Fibroblast of skin of left biceps (primary cell): ENCODE measurements at places on chromosomes 1 and 21.

- no peak for DNase-seq
Observed at GRCh38 chr21:18602711-18603110, 199.1 kb upstream of the TMPRSS15 start.

DNA sequence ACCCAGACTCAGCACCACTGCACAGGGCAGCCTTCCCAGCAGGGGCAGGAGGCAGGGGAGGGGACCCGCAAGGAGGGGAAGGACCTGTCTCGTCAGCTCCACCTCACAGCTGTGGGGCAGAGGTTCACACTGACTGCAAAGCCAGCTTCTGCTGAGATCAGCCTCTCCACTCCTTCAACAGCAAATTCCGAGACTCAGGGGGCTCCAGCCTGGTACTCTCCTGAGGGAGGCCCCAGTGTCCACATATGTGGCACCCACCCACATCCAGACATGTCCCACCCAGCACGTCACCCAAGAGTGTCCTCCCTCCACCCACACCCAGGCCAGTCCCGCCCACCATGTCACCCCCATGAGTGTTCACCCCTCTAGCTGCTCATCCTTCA is 329.5 kb downstream of the NPHP4 start:
- DNase-seq = no peak

DNA sequence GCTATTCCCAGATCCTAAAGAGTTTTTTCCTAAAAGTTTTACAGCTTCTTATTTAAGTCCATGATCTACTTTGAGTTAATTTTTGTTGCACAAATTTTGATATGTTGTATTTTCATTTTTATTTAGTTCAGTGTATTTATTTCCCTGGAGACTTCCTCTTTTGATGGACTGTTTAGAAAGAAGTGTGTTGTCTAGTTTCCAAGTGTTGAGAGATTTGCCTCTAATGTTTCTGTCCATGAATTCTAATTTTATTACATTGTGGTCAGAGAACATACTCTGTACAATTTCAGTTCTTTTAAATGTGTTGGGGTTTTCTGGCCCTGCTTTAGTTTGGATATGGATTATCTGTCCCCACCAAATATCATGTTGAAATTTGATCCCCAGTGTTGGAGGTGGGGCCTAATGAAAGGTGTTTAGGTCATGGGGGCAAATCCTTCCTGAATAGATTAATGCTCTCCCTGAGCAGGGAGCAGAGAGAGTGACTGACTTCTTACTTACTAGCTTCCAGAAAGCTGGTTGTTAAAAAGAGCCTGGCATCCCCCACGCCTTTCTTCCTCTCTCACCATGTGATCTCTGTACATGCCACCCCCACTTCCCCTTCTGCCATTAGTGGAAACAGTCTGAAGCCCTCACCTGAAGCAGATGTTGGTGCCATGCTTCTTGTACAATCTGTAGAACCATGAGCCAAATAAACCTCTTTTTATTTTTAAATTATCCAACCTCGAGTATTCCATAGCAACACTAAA is 4.6 kb downstream of the CHD1L start:
- DNase-seq = no peak

GRCh38 chr1:80994934-80995333 is 805.8 kb upstream of the ADGRL2 start:
- no peak for DNase-seq

- no peak for DNase-seq
Observed at GRCh38 chr1:44238660-44239059, 25.4 kb downstream of the DMAP1 start.

- no peak for DNase-seq
Observed at GRCh38 chr1:173127369-173128307, 76.9 kb upstream of the TNFSF18 start.

DNA sequence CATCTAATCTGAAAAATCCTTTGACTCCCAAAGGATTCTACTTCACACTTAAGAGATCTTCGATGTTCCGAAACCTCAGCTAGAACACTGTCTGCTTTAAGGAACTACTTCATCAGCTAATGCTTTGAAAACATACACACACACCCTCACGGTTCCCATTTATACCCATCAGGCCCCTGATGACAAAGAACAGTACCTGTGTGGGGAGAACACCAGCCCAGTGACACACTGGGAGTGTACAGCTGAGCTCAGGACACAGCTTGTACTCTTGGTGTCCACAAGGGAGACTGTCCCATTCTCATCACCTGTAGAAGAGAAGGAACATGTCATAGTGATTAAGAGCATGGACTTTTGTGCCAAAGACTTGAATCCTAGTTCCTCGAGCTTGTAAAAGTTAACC is 6.6 kb downstream of the WDR77 start:
- DNase-seq = no peak

- DNase-seq = no peak
Observed at GRCh38 chr1:53732409-53732808, 6.6 kb downstream of the GLIS1 start.

DNA sequence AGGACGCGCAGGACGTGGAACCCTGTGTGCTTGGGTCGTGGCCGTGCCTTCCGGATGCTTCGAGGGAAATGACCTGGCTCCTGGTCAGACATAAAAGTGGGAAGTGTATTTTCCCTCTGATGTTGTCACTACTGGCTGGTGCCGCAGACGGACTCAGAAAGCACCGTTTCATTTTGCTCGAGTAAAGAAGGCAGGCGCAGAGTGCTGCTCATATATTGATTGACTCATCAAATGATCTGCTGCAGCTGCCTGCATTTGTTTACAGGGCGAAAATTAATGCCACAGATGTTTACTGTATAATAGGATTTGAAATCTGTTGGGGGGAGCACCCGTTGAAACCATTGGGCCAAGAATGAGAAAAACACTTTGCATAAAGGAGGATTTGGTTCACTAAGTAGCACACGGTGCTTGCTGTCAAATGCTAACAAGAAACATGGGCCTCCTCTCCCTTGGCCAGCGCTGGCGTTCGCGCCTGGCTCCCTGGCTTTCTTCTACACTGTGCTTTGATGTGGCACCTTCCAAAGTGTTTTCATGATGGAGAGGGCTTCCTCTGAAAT is 365.5 kb downstream of the CAMTA1 start:
- no peak for DNase-seq

DNA sequence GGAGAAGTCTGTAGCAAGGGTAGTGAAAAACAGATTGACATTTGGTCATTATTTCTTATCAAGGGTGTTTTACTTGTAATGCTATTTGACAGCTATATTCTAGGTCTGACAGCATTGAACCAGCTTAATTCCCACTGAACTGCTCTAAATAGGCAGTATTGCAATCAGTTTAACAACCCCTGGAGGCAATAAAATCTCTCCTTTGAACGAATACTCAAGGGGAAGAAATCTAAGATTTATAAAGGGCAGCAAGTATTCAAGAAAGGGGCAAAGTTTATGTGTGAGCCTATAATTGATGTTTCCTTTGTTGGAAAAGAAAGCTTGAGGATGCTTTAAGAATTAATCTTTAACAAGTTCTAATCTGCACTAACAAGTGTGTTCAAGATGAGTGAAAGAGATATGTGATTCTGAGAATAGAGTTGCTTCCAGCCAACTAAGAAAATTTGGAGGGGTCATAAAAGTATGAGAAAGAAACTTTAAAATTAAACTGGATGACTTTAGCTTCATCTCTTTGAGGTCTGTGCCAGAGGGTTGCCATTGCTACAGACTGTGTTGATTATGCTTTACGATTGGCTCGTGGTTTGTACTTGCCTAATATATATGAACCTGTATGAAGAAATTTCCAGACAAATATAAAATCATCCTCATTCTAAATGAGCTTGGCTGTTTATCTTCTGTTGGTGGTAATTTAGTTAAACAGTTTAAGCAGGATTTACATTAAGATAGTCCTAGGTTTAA is 72.5 kb downstream of the ZNF326 start:
- DNase-seq = no peak

DNA sequence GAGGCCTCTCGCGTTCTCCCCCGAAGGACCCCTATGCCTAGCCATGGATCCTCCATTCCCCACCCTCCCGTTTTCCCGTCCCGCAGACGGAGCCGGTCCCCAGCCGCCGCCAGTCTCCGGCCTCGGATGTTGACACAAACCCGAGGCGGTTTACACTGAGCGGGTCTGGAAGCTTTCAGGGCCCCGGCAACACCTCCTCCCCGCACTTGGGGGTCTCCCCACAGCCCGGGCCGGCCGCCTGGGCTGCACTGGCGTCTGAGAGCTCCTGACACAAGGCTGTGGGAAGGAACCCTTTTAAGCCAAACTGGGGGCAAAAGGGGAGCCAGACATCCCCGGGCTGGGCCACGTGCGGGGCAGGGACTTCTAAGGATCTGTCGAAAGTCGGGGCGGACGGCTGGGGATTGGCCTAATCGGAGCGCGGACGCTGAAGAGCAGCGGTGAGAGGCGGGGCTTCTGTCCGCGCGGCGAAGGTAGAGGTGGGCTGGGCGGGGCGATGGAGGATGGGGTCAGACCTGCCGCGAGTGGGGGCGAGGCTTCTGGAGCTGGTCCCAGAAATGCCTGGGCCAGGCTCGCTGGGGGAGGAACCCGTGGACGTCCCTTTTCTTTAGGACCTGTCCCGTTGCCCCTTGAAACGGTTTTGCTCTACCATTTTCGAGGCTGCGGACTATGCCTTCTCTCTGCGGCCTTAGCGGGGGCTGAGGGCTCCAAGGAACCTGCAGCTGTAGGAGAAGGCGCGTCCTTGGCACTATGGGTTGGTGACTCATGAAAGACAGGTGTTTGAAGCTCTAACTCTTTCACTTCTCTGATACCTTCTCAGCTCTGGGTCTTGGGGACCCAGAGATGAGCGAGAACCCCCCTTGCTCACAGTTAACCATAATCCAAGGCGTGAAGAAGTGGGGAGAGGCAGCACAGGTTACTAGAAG is 1.2 kb upstream of the HPCAL4 start:
- DNase-seq = no peak

DNA sequence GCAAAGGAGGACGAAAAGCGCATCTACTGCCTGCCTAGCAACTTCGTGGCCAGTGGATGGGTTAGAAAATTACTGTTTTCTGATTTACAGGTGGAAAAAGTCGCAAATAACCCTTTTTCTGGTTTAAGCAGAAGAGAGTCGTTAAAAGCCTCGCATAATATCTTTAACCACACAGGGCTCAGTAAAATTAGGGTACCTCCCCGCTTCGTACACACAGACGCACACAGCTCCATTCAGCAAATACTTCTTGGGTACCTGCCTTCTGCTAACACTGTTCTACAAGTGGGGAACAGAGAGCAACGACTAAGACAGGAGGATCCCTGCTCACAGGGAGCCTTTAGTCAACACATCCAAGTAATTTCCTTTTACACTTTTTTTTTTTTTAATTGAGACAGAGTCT is 704 bp downstream of the ALG6 start:
- DNase-seq = no peak

DNA sequence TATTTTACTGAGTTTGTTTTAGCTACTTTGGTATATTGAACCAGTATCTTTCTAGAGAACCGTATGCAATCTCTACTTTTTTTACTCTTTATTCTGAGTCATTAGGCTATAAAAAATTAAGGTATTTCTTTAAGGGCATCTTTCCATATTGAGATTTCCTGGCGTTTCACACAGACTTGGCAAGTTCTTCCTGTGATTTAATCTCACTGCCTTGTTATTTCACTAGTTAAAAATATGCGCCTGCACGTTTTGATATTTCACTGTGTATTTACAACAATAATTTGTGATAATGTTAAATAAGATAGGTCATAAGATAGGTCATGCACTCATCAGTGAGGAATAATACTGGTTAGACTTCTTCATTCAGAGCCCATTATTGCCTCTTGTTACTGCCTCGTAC is 16.2 kb upstream of the CR1L start:
- no peak for DNase-seq

GRCh38 chr1:15680561-15681348 is 3.4 kb upstream of the PLEKHM2 start:
- DNase-seq = peak; percentile 46

DNA sequence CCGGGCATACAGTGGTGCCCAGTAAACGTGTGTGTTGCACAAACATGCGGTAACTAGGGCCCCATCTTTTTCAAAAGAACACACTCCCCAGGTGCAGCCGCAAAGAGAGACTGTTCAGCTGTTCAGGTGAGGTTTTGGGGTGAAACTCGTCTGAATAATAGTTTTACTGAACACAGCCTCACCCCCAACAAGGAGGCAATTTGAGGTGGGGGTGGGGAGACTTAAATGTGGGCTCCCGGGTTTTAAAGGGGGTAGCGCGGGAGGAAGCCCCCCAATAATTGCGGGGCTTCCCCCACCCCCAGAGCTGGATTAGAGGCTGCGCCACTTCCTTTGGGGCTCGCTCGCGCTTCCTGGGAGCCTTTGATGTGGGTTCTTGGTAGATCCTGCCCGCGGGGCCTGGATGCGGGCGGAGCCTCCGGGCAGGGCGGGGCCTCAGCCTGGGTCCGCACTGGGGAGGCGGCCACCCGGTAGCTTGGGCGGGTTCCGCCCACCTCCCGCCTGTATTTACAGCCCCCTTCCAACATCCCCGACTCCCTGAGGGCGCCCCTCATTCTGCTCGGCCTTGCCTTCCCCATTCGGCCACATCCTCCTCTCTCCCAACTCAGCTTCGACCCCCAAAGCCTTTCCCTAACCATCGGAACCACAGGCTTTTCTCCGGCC is 6.4 kb upstream of the EPHA2 start:
- no peak for DNase-seq

GRCh38 chr1:6027591-6027990 is 18.1 kb upstream of the KCNAB2 start:
- DNase-seq = no peak

- no peak for DNase-seq
Observed at GRCh38 chr1:3021801-3022401, 634 bp downstream of the ACTRT2 start.

GRCh38 chr1:97170300-97170699 is 448.7 kb downstream of the PTBP2 start:
- no peak for DNase-seq

DNA sequence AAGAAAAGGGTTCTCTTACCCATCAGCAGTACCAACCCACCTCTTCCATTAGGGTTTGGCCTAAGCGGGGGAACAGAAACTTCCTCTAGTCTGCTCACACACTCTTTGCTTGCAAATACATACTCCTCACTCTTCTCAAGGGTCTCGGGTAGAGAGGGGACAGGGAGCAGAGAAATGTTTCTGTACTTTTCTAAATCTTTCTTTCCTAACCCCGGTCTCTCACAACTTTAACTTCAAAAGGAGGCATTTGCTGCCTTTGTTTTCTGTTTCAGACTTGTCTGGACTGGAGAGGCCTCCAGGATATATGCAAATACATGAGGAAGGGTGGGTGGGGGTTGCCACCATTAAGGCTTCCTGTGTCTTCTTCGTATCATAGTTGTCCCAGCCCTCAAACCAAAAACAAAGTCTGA is 10.5 kb upstream of the LAX1 start:
- DNase-seq = no peak

DNA sequence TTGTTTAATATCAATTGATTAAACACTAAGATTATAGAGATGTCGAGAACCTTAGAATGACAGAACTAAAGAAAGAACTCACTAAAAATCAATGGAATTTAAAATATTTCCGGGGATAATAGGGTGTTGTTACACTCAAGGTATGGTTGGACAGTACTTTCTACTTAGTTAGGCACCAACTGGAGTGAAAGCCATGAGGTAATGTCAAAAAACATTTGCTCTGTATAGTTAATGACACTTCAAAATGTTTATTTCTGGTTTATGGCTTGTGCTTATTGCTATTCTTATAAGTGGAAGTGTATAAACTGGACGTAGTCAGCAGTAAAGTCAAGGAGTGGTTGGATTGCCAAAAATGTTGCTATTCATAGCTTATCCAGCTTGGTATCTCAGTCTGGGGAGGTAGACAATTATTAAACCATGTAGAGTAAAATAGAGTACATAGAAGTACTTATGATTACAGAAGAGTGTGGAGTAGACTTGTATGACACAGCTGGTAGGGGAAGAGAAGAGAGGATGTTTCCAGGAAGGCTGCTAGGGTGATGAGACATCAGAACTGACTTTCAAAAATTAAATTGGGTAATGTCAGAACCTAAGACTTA is 56.5 kb upstream of the BMP8A start:
- DNase-seq = no peak
